ENCODE measurements at places on chromosomes 1 and 21.

GRCh38 chr1:236123563-236123962 is 18.8 kb upstream of the GPR137B start:
- DNase-seq, result no peak

- no peak for DNase-seq
Observed at GRCh38 chr1:230431527-230431926, 5.4 kb upstream of the PGBD5 start.

GRCh38 chr1:181456551-181456950 is 26.8 kb upstream of the CACNA1E start:
- DNase-seq, result no peak

- DNase-seq, result no peak
Observed at GRCh38 chr1:158017800-158018595, 24.6 kb downstream of the KIRREL1 start.

GRCh38 chr1:182634306-182635072 is 30.3 kb upstream of the RGS16 start:
- DNase-seq, result no peak

GRCh38 chr21:26332867-26333266 is 162.3 kb upstream of the APP start:
- no peak for DNase-seq

- DNase-seq, result no peak
Observed at GRCh38 chr1:234932511-234933430, 195.9 kb downstream of the TOMM20 start.

DNA sequence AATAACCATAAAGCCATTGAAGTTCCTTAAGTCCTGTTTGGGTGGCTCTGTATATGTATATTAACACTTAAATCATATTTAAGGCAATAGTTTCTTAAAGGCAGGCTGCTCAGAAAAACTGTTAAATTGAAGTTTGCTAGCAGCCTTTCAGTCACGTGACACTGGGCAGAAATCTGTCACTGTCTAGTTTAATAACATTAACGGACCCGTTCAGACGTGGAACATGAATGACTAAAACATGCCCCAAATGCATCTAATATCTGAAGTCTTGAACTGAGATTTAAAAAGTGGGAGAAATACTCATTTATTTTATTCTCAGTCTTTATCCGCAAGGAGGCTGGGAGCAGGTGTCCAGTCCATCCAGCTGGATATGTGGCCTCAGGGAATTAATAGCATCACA is 3.3 kb upstream of the SPATA1 start:
- no peak for DNase-seq

GRCh38 chr1:15246960-15247614 is at the start of gene FHAD1:
Gene FHAD1, plus strand, starts transcription at chr1:15247223. Its CDS starts 4,562 bp downstream, at chr1:15251785.
- no peak for DNase-seq

DNA sequence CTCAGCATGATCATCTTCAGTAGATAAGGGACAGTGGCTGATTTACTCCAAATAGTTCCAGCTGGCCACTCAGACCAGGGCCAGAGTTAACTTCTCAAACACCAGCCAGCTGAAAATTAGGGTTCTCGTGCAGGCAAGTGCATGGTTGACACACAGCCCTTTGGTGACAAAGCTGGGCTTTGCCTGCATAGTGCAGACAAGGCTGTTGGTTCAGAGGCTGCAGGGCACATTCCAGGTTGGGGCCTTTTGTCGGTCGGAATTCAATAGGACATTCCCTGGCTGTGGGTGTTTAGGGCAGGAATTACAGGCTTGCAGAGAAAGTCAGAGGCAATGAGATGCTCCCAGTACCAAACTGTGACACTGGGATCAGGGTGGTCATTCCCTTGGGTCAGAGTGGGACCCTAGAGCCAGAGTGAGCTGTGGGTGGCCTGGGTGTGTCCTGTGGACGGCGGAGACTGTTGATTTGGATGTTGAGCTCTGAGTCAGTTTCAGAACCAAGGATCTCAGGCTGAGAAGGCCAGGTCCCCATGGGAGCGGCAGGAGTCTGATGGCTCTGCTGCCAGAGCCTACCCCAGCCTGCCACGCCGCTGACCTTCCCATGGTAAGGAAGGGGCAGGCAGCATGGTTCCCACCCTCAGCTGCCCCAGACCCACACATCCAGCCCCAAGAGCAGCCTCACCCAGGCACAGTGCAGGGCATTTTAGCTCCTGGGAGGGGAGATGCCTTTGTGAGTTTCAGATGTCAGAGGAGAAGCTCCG is 56.2 kb downstream of the STUM start:
- no peak for DNase-seq

DNA sequence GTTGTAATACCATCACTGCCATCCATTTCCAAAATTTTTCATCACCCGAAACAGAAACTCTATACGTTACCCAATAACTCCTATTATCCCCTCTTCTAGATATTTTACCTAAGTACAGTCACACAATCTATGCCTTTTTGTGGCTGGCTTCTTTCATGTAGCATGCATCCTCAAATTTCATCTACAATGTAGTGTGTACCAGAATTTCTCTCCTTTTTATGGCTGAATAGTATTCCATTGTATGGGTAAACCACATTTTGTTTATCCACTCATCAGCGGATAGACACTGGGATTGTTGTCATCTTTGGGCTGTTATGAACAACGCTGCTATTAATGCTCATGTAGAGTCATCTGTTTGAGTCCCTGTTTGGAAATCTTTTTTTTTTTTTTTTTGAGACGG is 21.2 kb downstream of the KIAA2013 start:
- DNase-seq, result no peak

Measured in HepG2 (cell line).